ENCODE measurements at places on chromosomes 13 and 19.

GRCh38 chr13:27691207-27691606 lies 69.5 kb downstream of the POLR1D start:
- no peak for DNase-seq

DNA sequence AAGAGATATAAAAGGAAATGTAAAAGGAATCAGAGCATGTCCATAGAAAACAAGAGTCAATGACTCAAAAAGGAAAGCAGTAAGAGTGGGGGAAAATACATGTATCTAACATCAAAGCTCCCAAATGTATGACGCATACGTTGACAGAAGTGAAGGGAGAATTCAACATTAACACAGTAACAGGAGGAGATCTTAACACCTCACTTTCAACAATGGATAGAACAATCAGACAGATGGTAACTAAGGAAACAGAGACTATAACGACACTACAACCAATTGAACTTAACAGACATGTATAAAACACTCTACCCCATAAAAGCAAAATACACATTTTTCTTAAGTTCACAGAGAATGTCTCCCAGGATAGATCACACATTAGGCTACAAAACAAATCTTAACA lies 774.8 kb upstream of the ARGLU1 start:
- DNase-seq, result no peak

DNA sequence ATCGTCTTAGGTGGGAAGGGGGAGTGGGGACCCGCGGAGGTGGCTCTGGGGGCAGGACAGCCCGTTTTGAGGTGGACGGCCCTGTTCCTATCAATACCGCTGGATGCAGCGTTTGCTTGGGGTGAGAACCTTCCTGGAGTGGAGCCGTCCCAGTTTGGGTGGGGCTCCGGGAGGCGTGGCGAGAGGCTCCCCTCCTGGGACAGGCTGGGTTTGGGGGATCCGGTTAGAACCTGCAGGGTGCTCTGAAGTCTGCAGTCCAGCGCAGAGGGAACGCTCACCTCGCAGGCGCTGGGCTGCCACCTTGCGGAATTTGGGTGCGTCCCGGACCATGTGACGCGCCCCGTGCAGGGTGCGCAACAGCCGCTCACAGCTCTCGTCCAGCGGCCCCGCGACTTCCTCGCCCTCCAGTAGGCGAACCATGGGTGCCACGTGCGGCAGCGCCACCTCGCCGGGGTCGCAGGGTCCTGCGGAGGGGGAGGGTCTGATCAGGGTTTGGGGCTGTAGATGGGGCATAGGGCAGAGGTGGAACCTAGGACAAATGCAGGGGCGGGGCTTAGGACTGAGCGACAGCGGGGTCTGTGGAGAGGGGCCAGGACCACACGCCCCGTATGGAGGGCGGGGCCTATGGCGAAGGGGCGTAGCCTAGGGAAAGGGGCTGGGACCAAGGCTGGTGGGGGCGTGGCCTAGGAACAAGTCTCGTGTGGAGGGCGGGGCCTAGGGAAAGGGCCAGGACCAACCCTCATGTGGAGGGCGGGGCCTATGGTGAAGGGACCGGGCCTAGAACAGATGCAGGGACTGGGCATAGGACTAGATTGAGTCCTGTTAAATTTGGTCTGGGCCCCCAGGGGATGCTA lies 13.8 kb downstream of the SH2D3A start:
- peak; percentile 92 for DNase-seq

DNA sequence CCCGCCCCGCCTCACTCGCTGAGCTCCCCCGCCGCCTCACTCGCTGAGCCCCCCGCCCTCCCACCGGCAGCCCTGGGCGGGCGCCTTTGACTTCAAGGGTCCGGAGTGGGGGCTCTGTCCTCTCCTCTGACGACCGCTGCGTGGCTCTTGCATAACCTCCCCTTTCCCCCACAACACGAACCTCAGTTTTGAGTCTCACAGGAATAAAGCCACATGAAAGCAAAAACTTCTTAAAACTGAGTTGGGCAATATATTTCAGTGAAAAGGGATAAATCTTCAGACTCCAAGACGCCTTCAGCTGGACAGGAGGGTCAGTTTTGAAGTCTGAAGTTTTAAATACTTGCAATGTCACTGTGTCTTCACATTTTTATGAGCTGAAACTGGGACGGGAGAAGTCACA lies 70.6 kb upstream of the C13orf46 start:
- DNase-seq, result no peak

GRCh38 chr13:92315265-92315664 lies 911.3 kb upstream of the GPC6 start:
- DNase-seq, result no peak

GRCh38 chr19:29812881-29813275 lies 1.1 kb downstream of the CCNE1 start:
- DNase-seq, result no peak

GRCh38 chr19:47730910-47731309 lies 14.4 kb upstream of the NOP53 start:
- DNase-seq, result no peak

DNA sequence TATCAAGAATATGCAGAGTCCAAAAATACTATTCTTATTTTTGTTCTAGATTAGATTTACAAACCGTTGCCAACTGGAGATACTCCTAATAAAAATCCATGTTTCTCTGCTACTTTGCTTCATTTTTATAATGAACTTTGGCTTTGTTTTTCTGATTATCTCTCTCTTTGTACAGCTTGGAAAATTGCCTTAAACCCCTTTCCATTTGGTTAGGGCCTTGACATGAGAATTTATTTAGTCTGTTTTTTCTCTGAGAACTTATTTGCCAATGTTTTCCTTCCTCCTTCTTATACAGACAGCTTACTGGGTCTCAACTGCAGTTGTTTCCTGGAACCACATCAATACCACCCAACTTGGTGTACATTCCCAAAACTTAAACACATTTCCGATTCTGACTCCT lies 555.4 kb downstream of the SLITRK6 start:
- no peak for DNase-seq

- DNase-seq, result no peak
These were observed 67.7 kb upstream of the USP29 start for GRCh38 chr19:57052081-57052480.

- DNase-seq, result no peak
These were observed 1.1 kb downstream of the MAB21L1 start for GRCh38 chr13:35475212-35475959.

DNA sequence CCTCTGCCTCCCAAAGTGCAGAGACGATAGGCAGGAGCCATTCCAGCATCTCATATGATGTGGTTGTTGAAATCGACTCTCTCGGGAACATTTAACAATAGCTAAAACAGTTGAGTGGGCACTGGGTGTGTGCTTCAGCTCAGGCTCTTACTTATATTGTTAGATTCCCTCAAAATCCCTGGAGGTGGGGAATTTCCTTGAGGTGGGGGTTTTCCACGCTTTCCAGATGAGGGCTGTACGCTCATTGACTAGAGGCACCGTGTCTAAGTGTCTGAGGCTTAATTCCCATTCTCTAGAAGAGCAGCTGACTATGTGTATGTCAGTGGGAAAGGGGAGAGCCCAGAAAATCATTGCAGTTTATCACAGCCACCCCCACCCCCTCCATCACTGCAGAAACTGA lies 10.8 kb upstream of the GRAMD1A start:
- no peak for DNase-seq

DNA sequence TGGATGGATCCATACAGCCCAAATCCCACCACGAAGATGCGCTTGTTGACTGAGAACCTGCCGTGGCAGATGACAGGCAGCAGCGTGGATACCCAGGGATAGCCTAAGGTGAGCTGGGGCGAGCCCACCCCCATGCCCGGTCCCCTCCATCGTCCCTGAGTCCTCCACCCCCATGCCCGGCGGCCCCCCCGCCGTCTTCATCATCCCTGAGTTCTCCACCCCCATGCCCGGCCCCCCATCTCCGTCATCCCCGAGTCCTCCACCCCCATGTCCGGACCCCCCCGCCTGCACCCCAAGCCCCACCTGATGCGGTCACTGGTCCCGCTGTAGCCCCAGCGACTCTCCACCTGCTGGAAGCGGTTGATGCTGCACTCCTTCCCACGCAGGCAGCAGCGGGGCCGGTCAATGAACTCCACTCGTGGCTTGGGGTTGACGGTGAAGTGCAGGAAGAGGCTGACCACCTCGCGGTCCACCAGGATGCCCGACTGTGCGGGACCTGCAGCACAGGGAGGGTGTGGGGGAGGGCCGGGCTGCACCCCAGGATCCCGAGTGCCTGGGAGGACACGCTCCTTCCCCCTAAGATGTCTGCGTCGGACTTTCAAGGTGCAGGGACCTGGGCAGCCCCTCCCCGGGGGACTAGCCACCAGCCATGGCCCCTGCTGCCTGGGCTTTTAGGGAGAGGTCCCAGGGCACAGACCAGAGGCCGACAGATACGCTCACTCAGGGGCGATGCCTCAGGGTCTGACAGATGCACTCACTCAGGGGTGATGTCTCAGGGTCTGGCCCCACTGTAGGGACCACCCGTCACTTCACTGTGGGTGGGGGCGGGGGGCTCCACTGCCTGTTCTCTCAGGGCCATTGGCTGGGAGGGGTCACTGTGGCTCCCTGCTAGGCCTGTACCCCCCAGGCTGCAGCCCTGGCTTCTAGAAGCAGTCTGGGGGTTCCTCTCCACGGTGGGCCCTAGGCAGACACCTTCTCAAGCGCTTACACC lies 28.0 kb downstream of the BTBD2 start:
- no peak for DNase-seq

- no peak for DNase-seq
These were observed 1.0 kb upstream of the GTF2F1 start for GRCh38 chr19:6393983-6394412.

- DNase-seq, result peak; percentile 40
These were observed 62.8 kb upstream of the LRCH1 start for GRCh38 chr13:46490129-46490528.

DNA sequence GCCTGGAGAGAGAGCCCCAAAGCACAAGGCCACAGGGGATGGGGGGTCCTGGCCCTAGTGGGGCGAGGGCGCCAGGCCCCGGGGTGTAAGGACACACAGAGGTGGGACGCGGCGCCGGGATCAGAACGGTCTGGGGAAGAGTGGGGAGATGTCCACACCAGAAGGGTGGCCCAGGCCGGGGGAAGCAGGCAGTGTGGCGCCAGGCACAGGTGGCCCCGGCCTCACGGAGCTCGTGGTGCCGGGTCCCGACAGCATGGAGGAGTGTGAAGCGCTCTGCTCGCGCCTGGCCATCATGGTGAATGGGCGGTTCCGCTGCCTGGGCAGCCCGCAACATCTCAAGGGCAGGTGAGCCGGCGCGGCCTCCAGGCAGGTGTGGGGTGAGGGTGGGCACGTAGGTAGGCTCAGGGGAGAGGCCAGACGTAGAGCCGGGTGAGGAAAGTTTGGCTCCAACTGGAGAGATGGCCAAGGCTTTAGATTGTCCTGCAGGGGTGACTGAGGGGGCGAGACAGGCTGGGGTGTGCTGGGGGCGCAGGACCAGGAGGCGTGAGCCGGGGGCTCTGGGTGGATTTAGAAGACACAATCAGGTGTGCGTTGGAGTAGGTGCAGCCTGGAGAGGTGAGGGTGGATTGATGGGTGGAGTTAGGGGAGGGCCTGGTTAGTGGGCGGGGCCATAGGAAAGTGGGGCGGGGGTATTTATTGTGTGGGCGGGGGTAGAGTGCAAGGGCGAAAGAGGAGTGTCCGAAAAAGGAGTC lies 2.9 kb upstream of the ARHGAP45 start:
- no peak for DNase-seq

DNA sequence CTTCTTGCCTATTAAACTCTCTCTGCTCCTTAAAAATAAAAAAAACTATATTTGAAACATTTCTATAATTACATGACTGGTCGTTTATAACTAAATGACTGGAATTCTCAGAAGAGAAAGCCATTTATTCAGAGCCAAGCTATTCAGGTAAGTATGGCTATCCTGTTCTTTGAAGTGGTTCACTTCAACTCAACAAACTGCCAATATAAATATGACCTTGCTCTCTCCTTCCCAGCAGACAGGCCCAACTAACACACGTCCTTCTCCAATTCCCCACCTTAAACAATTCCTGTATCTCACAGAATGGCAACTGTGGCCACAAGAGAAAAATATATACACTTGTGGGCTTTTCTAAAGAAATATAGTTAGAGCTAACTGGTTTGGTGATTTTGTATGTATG lies 153.9 kb downstream of the MIPEP start:
- DNase-seq, result no peak

DNA sequence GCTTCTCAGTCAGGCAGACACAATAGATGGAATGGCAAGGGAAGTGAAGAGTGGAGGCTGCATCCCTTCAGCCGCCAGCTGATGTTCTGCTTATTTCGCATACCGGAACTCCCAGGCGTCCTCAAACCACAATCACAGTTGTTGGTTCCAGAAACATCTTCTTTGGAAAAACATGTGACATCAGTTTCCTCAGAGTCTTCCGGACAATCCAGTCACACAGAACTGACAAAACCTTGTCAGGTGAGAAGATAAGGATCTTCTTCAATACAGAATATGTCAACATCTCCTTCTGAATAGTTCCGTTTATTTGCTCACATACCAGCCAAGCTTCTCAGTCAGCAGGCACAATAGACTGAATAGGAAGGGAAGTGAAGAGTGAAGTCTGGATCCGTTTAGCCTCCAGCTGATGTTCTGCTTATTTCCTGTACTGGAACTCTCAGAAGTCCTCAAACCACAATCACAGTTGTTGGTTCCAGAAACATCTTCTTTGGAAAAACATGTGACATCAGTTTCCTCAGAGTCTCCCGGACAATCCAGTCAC lies 45.1 kb upstream of the CEACAM21 start:
- DNase-seq, result peak; percentile 85

GRCh38 chr19:39098365-39099269 lies 14.4 kb downstream of the ACP7 start:
- DNase-seq, result no peak

- DNase-seq, result no peak
These were observed 434.1 kb downstream of the ZNF536 start for GRCh38 chr19:30806311-30806710.

GRCh38 chr19:12937093-12937926 lies 1.1 kb upstream of the CALR start:
- peak; percentile 88 for DNase-seq

DNA sequence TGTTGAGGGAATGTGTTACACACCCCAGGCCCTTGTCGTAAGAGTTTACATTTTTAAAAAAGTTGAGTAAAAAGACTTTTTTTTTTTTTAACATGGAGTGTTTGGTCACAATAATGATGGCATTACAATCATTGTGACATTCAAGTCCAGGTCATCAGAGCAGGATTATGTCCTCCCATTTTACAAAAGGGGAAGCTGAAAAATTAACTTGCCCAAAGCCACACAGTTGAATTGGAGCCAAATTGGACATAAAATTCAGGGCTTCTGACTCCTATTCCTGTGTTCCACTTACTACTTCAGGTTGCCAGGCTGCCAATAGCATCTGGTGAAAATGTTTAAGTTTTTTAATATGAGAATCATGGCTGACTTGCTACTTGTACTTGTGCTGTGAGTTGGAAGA lies 49.3 kb downstream of the DLEU7 start:
- DNase-seq, result peak; percentile 47

DNA sequence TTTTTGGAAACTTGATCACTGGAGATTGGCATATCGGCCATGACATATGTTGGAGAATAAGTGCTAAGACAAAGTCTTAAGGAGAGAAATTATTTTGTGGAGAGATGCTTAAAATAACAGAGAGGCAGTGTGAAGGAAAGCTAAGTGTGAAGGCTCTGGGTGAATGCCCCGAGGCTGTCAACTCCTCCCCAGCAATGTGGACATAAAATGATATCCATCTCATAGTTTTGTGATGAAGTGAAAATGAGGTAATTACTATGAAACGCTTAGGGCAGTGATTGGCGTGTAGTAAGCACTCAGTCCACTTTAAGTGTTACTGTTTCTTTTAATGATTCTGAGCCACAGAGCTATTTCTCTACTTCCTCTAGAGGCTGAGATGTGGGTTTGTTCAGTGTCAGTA lies 195.8 kb upstream of the KLF12 start:
- DNase-seq, result no peak

- DNase-seq, result no peak
These were observed 4.7 kb downstream of the PCID2 start for GRCh38 chr13:113203507-113204377.

- DNase-seq, result peak; percentile 95
These were observed 14.5 kb downstream of the FFAR2 start for GRCh38 chr19:35462476-35462953.
